Sigmoid colon (tissue), 7 donors: ENCODE measurements at places on chromosomes 6 and 20.

- no peaks in the 10 kb centered on the region for H3K27me3 ChIP-seq
- H3K36me3 ChIP-seq: no peaks in the 10 kb centered on the region
- H3K4me1 ChIP-seq: no peaks in the 10 kb centered on the region
- no peak overlapping the region for H3K4me3 ChIP-seq
- DNase-seq: no peak
These were observed 10.2 kb downstream of the SYNDIG1 start for GRCh38 chr20:24479595-24479994.

DNA sequence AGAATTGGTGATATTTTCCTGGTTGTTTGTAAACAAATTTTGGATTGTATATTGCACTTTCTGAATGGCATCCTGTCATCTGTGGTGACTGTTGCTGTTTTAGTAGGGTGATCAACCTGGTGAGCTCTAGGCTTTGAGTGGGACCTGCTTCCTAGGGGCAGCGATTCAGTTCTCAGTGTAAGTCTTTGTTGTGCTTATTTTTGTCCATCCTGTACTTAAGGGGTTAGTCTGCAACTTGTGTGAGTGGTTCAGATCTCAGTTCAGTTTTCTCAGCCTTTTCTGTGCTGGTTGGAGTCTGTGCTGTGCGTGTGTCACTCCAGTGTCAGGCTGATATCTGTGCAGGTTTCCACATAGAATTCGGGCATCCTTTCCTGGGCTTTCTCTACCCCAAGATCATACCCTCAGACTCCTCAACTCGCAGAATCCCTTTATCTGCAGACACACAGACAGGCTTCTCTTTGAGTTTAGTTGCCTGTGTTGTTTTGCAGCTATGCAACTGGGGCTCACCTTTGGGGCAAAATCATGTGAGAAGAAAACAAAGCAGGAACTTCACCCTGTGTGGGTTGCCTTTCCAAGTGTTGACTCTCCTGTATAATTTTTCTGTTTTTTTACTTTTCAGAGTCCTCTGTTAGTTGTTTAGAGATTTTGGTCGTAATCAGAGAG is 177.7 kb downstream of the FARS2 start:
- H3K27ac ChIP-seq: no peak overlapping the region
- H3K27me3 ChIP-seq: no peaks in the 10 kb centered on the region
- H3K4me3 ChIP-seq: no peak overlapping the region
- H3K36me3 ChIP-seq: no peaks in the 10 kb centered on the region
- DNase-seq: no peak

GRCh38 chr6:5085648-5086293 is 630 bp downstream of the PPP1R3G start:
- H3K36me3 ChIP-seq: no peaks in the 10 kb centered on the region
- no peak for DNase-seq
- H3K27ac ChIP-seq: peak overlapping the region; percentile 86

- no peak overlapping the region for H3K27ac ChIP-seq
- H3K4me3 ChIP-seq: no peak overlapping the region
- no peak for DNase-seq
These were observed 232.6 kb upstream of the PDE10A start for GRCh38 chr6:165895421-165896165.

DNA sequence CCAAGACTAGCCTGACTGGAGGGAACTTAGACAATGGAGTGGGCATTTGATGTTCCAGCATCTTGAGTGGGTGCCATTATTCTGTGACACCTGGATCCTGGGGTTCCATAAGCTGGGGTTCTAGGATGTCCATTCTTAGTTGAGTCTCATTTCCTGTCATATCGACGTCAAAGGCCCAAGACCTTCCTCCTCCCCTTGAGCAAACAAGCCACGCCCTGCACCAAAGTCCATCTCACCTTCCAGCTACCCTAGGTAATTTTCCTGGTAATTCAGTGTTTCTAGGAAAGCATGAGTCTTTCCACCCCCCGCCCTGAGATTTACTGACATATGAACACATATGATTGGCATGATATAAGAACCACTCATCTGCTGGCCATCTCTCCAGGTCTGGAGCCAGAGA is at the start of gene TRIM40:
TRIM40 (plus strand) TSS at position 384 of the 400 bp plus-strand sequence. CDS start 897 bp downstream, outside the sequence.
- H3K36me3 ChIP-seq: no peaks in the 10 kb centered on the region
- H3K4me1 ChIP-seq: peaks cover 2% of the 10 kb centered on the region
- no peak for DNase-seq

- no peaks in the 10 kb centered on the region for H3K27me3 ChIP-seq
- no peaks in the 10 kb centered on the region for H3K36me3 ChIP-seq
- DNase-seq: no peak
- H3K4me1 ChIP-seq: no peaks in the 10 kb centered on the region
These were observed 172.1 kb downstream of the CDKAL1 start for GRCh38 chr6:20706238-20706938.

DNA sequence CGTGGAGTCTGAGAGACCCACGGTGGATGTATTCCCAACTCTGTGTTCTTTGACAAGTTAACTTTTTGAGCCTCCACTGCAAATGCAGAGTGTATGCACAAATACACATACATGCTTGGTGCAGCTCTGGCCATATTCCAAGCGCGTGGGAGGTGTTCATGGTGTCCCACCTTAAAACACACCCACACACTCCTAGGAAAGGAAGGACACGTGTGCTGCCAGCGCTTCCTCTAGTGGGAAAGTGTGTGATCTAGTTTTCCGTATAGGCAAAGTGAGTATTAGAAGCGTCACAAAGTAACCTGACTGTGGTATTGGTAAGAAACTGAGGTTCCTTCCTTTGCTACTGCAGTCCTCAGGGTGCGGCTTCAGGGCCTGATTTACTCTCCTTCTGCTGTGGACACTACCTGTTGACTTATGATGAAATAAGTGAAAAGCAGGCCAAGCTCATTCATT is 36.0 kb upstream of the MPC1 start:
- H3K36me3 ChIP-seq: no peaks in the 10 kb centered on the region
- H3K4me3 ChIP-seq: no peak overlapping the region
- H3K27ac ChIP-seq: no peak overlapping the region
- peaks cover 6% of the 10 kb centered on the region for H3K4me1 ChIP-seq
- no peak for DNase-seq
